ENCODE measurements at places on chromosomes 3 and 15.

DNA sequence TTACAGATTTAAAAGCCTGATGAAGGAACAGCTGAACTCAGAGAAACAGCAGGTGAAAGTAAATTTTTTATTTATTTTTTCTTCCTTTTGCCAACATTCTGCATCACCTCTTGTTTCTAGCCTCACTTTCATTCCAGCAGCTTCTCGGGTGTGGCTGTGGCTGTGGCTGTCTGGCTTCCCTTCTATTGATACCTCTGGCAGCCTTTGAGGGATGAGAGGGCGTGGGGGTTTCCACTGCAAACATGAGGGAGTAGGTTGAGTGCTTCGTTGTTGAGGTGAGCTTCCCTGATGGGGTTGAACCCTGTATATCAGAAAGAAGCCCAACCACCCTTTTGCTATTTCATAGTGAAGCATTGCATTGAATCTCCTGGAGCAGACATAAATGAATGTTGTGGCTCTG, 6.2 kb upstream of the TMC3 start:
- DNase-seq: no peak

DNA sequence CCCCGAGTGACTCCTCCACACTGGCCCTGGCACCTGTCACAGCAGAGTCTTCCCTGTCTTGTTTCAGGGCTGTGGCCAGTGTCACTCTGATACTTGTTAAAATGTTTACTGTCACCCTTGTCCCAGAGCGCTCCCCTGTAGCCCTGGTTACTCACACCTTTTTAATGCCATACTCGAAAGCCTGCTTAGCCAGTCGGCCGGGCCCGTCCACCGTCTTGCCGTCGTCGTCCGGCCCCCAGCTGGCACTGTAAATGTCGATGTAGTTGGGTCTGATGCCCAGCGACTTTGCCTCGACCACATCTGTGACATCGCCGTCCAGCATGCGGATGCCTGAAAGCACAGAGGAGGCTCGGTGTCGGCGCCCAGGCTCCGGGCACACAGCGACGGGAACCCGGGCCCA, 91.3 kb downstream of the PCSK6 start:
- no peak for DNase-seq

GRCh38 chr3:38713121-38713520, 63.6 kb upstream of the SCN5A start:
- no peak for DNase-seq

- no peak for DNase-seq
Measured at GRCh38 chr15:29636140-29636539, 186.1 kb downstream of the TJP1 start.

DNA sequence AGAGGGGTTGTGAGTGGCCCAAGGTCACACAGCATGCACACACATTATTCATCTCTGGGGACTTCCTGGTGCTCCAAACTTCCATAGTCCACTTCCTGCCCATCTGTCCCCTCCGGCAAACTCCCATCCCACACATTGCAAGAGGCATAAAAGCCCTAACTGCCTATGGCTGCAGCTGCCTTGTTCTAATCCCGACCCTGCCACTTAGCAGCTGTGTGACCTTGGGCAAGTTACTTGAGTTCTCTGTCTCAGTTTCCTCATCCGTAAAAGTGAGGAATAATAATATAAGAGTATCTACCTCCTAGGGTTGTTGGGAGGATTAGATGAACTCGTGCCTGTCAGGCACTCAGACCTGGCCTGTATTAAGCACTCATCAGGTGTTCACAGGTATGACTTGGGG, 84.2 kb downstream of the SMAD6 start:
- DNase-seq: no peak

DNA sequence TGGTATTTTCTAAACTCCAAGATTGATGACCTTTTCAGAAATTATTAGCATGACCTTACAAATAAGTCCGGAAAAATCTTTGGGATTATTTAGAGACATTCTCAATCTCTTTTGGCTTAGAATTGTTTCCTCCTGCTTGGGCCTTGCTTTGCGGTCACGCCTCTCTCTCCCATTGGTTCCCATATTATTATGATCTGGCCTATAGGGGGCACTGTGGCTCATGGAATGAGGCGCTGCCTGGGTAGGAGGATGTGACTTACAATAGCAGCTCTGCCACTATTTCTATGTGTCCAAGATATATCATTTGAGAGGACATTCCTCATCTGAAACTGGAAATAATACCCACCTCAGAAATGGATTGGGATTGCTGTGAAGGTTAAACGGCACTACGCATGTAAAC, 464.9 kb downstream of the MFSD1 start:
- DNase-seq: peak; percentile 10

GRCh38 chr15:31499236-31499952, 172.8 kb downstream of the KLF13 start:
- DNase-seq: no peak

DNA sequence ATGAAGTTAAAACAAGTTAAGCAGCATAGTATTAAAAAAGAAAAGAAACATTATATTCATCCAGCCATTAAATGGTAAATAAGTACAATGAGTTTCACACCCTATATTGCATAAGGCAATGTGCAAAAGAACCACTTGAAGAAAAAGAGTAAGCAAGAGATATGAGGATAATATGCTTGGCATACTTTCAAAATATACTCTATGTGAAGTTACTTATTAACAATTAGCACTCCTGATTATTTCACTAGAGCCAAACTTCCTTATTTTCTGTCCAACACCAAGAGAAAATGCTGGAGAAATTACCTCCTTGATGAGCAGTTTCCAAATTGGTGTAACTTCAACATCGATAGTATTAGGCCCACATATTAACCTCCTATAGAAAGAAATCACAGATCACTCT, 63.7 kb downstream of the ATP13A4 start:
- DNase-seq: no peak

DNA sequence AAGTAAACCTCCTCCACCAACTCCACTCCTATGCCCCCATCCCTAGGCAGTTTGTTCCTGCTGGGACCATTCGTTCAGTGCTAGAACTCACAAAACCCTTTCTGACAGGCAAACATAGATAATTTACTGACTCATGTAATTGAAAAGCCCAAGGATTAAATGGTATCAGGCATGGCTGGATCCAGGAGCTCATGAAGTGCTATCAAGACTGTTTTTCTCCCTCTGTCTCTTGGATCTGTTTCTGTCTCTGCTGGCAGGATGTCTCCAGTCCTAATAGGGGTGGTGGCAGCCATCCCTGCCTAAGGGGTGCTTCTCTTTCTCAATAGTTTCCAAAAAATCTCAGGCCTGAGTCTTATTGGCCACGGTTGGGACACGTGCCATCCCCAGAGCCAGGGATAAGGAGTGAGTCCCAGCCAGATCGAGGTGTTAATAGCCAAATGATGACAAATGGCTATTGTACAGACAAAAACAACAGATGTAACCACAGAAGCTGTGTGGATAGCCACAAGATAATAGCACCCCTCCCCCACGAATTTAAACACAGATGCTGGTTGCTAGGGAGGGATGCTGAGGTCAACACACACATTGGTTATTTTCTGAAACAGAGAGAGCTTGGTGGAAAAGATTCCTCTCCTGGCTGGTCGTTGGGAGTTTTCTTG, 168.6 kb downstream of the SHQ1 start:
- no peak for DNase-seq

- DNase-seq: no peak
Measured at GRCh38 chr3:158864492-158864891, 62.6 kb downstream of the MFSD1 start.

- no peak for DNase-seq
Measured at GRCh38 chr15:76483752-76484151, 147.2 kb downstream of the ISL2 start.

- no peak for DNase-seq
Measured at GRCh38 chr3:114586119-114586518, 292.3 kb downstream of the TIGIT start.

- DNase-seq: peak; percentile 23
Measured at GRCh38 chr3:53375019-53375418, 27.7 kb upstream of the DCP1A start.

- DNase-seq: no peak
Measured at GRCh38 chr15:62672268-62672667, 370.3 kb upstream of the TPM1 start.

GRCh38 chr15:57924598-57924997, 140.9 kb downstream of the ALDH1A2 start:
- no peak for DNase-seq

- no peak for DNase-seq
Measured at GRCh38 chr3:30639937-30640336, 33.5 kb downstream of the TGFBR2 start.

GRCh38 chr15:100890850-100891249, 11.2 kb downstream of the ALDH1A3 start:
- no peak for DNase-seq

- no peak for DNase-seq
Measured at GRCh38 chr3:139131951-139132350, 87.3 kb upstream of the PRR23C start.

DNA sequence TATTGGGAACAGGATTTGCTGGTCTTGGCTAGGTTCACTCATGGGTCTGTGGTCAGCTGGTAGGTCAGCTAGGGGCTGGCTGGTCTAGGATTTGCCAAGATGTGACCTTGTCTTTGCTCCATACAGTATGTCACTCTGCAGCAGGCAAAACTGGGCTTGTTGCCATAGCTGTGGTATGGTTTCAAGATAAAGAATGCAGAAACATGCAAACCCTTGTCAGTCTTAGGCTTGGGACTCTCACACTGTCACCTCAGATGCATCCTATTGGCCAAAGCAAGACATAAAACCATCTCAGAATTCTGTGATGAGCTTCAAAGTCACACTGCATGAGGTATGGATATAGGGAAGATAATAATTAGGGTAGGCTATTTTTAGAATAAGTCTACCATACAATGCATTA, 66.6 kb upstream of the TBC1D5 start:
- no peak for DNase-seq

DNA sequence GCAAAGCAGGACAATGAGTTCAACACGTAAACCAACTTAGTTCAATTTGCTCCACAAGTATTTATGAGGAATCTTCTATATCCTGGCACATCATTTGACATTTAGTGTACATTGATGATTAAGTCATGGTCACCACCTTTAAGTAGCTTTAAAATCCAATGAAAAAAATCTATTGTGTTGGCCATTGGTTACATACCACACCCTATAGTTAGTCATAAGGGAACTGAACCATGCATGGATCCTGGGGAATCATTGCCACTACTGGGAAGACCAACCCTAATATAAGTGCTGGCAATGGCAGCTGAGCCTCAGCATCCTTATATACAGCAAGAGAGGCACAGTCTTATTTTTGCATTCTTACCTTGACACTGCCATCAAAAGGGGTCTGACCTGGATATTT, 502.5 kb downstream of the MECOM start:
- DNase-seq: no peak

DNA sequence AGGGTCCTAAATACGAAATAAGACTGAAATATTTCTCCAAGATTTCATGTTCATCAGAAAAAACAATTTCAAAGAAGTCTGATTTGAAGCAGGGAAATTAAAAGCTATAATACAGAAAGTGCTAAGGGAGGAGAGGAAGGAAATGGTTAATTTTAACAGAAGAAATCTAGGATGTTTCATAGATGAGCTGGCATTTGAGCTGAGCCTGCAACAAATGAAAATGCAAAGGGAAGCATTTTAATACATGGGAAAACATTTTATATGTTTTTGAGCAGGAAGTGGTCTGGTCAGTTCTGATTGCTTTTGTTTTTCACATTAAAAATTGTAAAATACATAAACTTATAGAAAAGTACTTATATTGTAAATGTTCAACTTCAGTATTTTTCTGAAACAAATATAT, 17.2 kb upstream of the RAP2B start:
- peak; percentile 64 for DNase-seq

- DNase-seq: no peak
Measured at GRCh38 chr3:151999936-152000335, 126.5 kb downstream of the SUCNR1 start.

GRCh38 chr3:13053420-13053819, 19.8 kb downstream of the IQSEC1 start:
- DNase-seq: no peak

GRCh38 chr3:175346573-175347356, 487.6 kb downstream of the NAALADL2 start:
- DNase-seq: peak; percentile 76

- DNase-seq: no peak
Measured at GRCh38 chr3:557972-558371, 361.4 kb downstream of the CHL1 start.

DNA sequence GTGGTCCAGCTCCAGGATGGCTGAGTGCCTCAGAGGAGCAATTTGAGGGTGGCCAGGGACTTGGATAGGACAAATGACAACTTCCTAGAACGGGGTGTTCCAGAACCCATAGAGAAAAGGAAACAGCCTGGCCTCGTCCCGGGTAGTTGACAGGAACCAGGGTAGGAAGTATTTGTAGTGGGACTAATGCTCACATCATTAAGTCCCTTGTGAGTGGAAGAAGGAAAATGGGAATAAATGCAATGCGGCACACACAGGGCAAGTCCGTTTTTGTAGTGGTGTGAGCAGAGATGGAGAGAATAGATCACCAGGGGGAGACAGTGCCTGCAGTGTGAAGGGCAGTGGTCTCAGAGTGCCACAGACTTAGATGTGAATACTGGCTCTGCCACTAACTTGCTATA, 19.6 kb downstream of the TIMP4 start:
- DNase-seq: no peak

- no peak for DNase-seq
Measured at GRCh38 chr3:156727519-156728205, 53.3 kb downstream of the TIPARP start.

DNA sequence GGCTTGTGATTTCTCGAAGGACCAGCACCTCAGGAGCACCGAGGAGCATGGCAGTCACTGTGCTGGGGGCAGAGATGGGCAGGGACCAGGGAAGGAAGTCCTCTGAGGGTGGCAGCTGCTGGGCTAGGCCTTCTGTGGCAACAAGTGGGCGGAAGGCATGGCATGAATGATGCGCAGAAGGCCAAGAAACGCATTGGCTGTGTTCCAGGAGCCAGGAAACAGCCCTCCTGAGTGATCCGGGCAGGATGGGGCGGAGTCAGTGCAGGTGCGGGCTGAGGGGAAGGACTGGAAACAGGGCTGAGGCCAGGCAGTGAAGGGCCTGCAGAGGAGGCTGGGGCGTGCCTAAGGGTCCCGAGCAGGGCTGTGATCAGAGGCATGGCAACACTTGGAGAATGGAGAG, 23.6 kb downstream of the MRPS11 start:
- no peak for DNase-seq

DNA sequence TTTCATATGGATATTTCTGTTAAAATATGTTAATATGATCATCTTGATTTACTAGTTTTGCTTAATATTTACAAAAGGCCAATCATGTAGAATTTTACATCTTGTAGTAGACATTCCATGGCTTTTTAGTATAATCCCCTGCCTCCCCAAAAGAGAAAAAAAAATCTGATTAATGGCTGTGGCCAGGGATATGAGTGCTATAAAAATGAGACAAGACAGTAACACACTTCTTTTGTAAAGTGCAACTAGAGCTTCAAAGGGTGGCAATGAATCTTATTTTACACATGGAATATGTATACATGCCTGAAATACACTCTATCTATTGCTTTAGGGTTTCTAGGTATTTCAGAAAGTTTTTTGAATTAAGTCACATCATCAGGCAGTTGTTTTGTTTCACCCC, 112.2 kb upstream of the NANOGP8 start:
- DNase-seq: no peak

Data from kidney glomerular epithelial cell (primary cell).